Stimulated activated CD4-positive, alpha-beta T cell treated with anti-CD3 and anti-CD28 coated beads, Interleukin-1b, Interleukin-23, amount 100 ng/mL, for 1 hour (primary cell): ENCODE measurements at places on chromosomes 11 and 22.

DNA sequence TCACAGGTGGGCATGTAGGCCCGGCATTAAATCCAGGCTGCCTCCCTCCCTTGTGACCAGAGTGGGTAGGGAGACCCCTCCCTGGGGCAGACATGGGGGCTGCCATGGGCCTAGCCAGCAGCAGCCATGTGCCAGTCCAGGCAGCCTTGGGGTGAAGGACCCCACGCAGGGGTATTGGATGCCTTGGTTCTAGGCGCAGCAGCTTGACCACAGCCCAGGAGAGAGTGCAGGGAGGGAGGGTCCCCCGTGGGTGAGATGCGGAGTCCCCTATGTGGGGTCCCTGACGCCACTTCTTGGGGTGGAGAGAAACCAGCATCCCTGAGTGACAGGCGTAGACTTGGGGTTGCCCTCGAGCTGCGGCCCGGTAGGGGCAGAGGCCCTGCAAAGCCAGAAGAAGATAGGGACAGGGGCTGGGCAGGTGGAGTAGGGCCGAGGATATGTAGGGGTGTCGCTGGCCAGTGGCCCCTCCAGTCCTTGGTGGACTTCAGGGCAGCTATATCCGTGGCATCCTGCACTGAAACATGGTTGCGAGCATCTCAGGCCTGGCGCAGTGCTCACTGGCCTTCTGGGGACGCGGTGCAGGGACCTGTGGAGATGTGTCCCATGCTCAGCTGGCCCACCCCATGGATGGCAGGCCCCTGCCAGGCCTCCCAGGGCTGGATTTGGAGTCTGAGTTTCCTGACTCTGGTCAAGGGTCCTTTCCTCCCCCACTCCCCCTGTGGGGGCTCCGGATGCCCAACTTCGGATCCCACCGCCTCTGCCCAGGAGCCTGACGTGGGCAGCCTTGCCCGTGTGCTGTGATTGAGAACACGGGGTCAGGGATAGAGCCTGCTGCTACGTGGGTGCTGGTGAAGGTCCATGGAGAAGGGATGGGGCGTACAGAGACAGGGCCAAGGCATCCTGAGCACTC lies 1179.8 kb downstream of the BRD1 start:
- DNase-seq: no peak

GRCh38 chr11:111391328-111392124 lies 12.5 kb upstream of the POU2AF1 start:
- no peak for DNase-seq

- no peak for DNase-seq
Observed at GRCh38 chr11:74895340-74896116, 53.4 kb downstream of the XRRA1 start.

- no peak for DNase-seq
Observed at GRCh38 chr22:48959496-48959895, 868.2 kb downstream of the BRD1 start.

DNA sequence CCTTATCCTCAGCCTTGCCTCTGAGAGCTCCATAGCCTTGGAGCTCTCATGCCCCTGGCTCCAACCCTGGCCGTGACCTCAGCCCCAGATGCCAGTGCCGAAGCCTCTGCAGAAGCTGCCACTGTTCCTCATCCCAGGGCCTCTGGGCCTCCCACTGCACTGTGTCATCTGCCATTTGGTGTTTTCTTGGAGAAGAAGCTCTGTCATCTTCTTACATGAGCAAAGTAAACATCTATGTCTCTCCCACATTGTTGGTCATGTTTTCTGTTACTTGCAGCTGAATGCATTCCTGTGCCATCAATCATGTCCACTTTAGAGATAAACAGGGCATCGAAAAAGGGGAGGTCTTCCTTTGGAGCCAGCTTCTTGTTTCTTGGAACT lies 45.0 kb upstream of the FTH1 start:
- no peak for DNase-seq

- DNase-seq: no peak
Observed at GRCh38 chr11:119720311-119720913, 8.6 kb downstream of the NECTIN1 start.

GRCh38 chr11:47161134-47161854 lies 15.4 kb downstream of the ARFGAP2 start:
- no peak for DNase-seq

DNA sequence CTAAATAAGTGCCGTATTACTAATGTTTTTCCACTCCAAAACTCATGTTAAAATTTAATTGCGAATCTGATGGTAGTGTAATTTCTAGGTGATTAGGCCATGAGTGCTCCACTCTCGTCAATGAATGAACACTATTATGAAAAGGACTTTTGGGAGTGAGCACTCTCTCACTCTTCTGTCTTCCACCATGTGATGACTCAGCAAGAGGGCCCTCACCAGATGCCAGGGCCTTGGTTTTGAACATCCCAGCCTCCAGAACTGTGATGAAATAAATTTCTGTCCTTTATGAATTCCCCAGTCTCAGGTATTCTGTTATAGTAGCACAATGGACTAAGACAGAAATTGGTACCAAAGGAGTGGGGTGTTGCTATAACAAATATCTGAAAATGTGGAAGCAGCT lies 8.1 kb downstream of the JRKL start:
- DNase-seq: no peak

DNA sequence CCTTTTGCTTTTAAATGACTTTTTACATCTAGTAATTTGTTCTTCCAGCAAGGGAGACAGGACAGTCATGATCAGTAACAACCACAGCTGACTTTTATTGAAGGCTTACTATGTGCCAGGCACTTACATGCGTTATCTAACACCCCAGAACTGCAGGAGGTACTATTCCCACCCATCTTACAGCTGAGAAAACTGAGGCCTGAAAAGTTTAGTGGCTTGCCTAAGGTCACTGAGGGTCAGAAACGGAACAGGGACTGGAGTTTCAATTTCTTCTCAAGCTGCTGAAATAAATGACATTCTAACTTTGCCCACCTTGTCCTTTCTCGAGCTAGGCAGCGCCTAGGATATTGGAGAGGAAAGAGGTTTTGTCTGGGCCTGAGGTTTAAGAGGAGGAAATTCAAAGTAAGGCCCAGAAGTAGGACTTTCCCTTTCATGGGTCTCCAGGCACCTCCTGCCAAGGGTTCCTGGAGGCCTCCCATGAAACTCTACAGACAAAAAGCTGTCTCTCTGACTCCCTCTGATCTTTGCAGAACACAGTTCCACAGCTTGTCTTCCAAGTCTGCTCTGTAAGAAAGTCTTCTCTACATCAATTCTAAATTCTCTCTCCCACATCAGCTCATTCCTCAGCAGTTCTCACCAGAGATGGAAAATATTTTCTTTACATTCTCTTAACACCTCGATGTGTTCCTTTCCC lies 102.2 kb downstream of the NAT10 start:
- DNase-seq: no peak

- no peak for DNase-seq
Observed at GRCh38 chr22:29031227-29032011, 30.2 kb downstream of the C22orf31 start.

- DNase-seq: no peak
Observed at GRCh38 chr11:65340226-65340625, 6.6 kb downstream of the DPF2 start.

DNA sequence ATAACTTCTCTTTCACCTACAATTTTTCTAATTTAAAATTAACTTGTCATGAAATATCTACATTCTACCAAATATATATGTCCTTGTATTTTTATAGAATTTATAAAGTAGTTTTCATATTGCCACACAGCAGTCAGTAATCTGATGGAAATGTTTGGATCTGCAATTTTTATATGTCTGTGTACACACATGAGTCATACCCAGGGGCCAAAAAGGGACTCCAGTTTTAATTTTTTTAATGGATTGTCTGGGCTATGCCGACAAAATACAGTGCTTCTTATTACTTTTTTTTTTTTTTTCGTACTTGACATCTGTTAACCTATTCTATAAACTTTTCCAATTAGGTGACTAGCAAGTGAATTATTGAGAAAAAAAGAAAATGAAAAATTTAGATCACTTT lies 6.3 kb downstream of the GUCY1A2 start:
- no peak for DNase-seq

GRCh38 chr11:71108013-71108865 lies 144.1 kb downstream of the SHANK2 start:
- no peak for DNase-seq

DNA sequence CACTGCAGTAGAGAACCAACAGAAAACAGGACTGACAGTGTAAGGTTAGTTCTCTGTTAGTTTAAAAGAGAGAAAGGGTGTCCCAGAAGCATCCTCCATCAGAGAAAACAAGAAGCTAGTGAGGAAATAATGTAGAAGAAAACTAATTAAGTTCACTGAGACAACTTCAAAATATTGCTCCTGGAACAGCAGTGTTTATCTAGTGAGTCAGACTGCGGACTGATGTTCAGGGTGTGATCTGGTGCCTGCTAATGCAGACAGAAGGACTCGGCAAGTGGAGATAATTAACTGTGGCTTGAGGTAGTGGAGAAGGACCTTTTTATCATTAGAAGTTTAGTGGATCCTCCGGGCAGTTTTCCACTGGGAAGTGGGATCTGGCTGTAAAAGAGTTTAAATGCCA lies 55.4 kb downstream of the CDON start:
- DNase-seq: no peak

GRCh38 chr11:69088676-69089146 lies 40.0 kb downstream of the TPCN2 start:
- DNase-seq: peak; percentile 33

DNA sequence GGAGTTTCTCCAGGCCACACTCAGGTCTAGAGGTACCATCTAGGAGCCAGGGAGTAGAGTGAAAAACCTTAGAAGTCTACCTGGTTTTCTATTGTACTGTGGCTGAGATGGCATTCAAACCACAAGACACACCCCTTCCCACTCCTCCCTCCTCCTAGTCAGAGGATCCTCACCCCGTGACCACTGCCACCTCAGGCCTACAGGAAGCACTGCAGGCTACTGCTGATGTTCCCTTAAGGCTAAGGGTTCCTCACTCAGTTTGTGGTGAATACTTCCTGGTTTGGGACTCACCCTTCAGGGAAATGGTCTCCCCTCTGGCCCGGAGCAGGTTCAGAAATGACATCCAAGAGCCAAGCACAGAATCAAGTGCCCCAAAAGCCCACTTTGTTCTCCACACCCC lies 1293.9 kb downstream of the JRKL start:
- no peak for DNase-seq

DNA sequence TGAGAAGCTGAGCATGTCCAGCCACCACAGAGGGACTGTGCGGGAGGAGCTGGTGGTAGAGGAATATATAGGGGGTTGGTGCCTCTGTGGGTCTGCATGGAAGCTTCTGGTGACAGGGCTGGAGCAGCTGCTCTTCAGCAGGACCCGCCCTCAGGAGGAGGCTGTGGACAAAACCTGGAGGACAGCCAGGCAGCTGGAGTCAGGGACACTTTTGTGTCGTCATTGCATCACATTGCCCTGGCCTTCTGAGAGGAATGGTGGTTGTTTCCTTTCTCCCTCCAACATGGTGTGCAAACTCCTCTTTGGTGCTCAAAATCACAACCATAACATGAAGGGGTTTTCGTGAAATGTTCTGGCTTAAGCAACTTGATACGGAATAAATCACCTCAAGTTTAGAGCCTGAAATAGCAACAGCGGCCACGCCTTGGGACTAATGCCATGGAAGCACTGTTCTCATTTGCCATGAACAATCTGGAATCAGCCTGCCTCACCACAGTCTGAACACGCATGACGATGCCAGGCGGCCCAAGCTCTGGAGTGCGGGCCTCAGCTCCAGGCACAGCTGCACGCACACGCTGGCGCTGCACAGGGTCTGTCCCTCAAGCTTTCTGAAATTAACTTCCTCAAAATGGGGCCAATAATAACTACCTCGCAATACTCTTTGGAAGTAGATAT lies 17.1 kb upstream of the CSRP3 start:
- no peak for DNase-seq

DNA sequence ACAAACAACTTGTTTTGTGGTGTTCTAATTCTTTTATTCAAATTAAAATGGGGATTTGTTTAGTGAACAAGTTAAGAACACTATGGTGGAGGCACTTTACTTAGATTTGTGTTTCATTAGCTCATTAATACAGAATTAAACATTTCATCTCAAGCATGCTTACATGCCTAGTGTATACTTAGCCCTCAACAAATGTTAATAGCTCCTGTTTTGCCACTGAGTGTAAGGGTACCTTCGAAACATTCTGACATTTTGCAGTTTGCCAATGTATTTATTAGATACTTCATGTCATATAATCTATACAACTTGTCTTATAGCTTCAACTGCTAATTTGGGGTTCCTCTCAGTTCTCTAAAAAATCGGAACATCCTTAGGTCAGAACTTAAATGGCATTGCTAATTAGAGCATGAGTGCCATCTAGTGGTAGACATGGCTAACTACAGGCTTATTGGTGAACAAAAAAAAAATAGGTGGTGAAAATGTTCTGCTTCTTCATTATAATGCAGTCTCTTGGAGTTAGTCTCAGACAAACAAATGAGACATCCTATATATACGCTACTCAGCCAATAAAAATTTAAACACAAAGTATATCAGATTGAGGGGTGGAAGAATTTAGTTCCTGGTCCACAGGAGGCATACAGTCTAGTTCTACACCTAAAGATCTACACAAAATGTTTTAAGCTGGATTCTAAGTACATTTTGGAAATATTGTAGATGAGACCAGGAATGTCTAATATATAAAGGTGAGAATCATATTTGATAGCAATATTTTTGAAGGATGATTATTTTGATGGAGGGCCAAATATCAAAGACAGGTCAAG lies 4.9 kb upstream of the CNTN5 start:
- no peak for DNase-seq

DNA sequence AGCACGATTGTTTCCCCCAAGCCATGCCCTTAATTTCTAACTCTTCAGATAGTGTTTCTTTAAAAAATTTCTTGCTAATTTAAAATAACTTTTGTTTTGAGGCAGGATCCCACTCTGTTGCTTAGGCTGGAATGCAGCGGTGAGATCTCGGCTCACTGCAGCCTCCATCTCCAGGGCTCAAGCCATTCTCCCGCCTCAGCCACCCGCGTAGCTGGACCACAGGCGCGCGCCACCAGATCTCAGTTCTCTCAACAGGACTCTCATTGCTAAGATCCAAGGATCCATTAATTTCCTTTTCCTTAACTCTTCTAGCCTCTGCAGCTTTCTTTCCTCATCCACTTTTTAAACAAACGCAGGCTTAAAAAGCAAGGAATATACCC lies 327 bp upstream of the MED17 start:
- DNase-seq: no peak

DNA sequence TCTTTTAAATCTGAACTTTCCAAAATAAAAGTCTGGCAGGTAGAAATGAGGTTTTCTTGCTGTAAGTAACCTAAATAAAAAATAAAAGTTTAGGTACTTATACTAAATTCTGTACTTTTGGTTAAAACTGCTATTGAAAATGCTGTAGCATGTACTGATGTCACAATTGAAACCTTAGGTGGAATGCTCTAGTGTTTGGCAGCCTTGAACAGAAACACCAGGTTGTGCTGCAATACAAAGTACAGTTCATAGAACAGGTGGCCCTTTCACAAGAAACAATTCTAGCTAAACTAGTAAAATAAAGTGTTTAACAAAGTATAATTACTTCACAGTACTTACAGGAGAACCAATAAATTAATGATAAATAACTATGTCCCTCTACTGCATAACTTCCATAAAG lies 25.1 kb downstream of the NPAT start:
- no peak for DNase-seq
